ENCODE measurements at places on chromosomes 5 and 9.
A peak's percentile ranks its signal among the peaks of the same experiment; 100 is the strongest.

GRCh38 chr5:150904479-150905311, at the start of gene ZNF300:
Gene ZNF300 (minus strand): TSS chr5:150904980. CDS start chr5:150903155, 1,825 bp downstream.
- peak; percentile 34 for DNase-seq

- peak; percentile 16 for DNase-seq
These were observed 17.6 kb downstream of the TSTD2 start for GRCh38 chr9:97615439-97616072.

GRCh38 chr9:111662576-111663300, 1.3 kb downstream of the GNG10 start:
- DNase-seq = no peak

DNA sequence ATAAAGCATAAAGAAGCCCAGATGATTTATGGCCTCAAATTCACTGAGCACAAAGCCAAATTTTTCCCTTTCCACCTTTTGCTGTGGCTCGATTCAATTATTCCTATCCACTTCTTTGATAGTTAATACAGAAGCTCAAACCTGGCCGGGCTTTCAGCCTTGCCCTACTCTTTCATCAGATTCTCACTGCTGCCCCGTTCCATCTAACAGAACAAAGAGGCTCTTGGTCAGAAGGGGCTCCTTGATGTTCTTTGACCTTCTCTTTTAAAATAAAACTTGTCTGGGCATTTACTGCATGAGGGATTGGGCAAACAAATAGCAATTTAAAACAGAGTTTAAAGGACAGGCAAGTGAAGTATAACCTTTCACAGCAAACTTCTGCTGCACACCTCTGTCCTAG, 9.8 kb downstream of the GRXCR2 start:
- DNase-seq = no peak

DNA sequence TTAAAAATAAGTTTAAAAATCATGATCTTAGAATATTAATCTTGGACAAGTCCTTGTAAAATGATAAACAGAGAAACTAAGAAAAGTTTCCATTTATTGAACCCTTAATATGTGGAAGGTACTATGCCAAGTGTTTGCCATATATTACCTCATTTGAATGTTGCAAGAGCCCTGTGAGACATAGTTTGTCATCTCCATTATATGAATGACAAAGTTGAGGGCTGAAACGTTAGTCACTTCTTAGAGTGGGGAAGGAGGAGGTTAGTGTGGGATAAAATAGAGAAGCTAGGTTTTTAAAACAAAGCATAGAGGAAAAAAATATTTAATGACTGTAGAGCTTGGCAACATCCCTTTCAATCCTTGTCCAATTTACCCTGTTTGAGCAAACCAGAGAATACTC, 2.0 kb downstream of the TNC start:
- no peak for DNase-seq

DNA sequence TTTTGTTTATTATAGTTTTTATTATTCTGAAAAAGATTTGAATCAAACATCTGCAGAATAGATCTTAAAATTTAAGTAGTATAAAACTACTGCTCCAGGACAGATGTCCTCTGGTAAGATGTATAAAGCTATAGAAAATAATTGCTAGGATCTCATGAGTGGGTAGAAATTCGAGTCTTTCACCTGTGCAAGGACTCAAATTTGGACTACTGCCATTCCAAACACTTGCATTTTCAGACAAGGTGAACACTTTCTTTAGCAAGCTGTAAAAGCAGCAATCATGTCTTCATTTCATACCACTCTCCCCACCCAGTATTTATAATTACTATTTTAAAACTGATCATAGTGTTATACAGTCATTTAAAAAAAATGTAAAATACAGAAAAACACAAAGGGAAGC, 20.7 kb downstream of the SKP2 start:
- no peak for DNase-seq

DNA sequence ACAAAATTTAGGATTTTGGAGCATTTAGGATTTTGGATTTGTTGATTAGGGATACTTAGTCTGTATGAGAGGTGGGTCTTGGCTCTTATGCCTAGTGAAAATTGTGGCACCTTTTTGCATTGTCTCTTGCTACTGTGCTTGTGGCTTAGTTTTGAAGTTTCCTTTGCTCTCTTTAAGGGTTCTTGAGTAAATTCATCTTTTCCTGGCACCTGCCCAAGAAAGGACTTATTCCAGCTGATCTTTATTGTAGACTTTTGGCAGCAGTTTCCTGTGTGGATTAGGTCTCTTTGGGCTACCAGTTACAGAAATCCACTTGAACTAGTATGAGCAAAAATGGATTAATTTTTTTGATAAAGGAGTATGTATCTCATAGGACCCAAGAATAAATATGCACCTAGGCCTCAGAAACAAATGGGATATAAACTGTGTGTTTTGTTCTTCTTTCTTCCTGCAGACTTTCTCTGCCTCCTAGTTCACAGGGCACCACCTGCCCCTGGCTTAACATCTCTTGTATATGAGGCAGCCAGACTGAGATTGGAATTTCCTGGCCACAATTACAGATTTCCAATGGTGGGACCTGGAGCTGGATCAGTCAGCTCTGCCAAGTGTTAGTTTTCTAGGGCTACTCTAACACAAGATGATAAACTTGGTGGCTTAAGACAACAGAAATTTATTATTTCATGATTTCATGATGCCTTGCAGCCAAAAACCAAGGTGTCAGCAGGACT, 44.6 kb downstream of the FOCAD start:
- DNase-seq = no peak

GRCh38 chr5:81898403-81898802, 73.4 kb upstream of the ATG10 start:
- no peak for DNase-seq

All from stimulated activated CD8-positive, alpha-beta memory T cell treated with anti-CD3 and anti-CD28 coated beads, Interleukin-2, amount 100 ng/mL, for 1 hour (primary cell).